SK-MEL-5 (cell line): ENCODE measurements at places on chromosomes 13 and 19.

DNA sequence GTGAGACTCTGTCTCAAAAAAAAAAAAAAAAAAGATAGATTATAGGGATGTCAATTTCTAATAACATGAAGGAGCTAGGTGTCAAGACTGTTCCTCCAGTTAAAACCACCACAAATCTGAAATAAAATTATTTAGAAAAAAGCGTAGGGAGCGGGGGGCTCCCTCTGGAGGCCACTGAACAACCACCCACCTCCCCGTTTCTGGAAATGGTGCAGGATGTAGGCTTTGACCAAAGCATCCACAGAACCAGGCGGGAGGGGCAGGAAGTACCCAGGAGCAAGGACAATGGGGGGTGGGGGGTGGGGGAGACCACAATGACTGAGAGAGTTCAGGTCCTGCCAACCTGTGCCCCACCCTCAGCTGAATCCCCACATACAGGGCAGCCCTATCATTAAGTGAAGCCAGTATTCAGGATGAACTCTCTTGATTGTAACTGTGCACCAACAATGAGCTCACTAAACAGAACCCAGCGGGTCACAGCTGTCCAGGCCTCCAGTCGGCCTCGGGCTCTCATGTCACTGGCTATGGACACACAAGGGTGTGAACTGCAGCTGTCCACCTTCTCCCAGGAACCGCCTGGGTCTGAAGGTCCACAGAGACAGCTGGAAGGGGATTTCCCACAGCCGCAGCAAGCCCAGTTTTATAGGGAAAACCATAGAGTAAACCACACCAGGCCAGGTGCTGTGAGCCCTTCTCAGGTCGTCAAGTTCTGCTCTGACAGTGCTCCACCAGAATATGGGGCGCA, 6.6 kb downstream of the ZSCAN18 start:
- DNase-seq, result no peak

GRCh38 chr19:15576526-15577156, 38.4 kb upstream of the CYP4F8 start:
- no peak for DNase-seq

GRCh38 chr13:19685437-19685836, 52.0 kb downstream of the MPHOSPH8 start:
- no peak for DNase-seq

DNA sequence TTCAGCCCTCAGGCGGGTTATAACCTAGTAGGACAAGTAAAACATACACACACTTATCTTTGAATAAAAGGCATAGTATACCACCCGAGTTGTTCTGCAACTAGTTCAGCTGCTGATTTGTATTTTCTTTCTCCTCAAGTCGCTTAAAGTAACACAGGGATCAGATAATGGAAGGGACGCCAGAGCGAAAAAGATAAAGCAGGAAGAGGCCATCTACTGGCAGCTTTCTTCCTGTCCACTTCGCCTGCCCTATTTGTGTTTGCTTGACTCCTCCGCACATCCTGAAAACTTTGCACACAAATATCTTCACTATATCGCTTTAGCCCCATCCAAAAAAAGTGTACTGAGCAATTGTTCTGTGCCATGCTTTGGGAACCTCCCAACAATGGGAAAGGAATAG, 238.0 kb upstream of the SOX21 start:
- DNase-seq, result no peak

- no peak for DNase-seq
Measured at GRCh38 chr19:16342002-16342715, 17.5 kb downstream of the KLF2 start.

DNA sequence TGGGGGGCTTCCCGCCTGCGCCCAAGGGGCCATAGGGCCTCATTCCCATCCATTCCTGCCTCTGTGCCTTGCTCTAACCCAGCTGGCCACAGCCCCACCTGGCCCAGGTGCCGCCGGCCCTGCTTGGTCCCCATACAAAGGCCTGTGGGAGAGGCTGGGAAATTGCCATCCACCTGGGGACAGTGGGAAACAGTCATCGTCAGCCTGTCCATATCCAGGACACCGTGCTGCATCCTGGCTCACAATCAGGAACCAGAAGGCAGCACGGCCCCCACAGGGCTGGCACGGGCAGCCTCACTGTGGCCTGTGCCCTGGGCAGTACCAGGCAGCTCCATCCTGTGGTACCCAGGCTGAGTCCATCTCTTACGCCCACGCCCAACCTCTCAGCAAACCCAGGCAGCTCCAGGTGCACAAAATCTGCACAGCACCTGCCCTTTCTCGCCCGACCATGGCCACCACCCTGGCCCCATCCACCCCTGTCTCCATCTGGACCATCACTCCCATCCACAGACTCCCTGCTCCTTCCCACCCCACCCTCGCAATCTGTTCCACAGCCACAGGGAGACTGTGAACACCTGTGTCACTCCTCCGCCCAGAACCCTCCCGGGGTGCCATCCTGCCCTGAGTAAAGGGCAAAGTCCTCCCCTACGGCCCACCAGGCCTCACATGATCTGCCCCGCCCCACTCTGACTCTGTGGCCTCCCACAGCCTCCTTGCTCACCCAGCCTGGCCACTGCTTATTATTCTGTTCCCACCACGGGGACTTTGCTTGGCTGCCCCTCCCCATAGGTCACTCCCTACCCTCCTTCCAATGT, 21.1 kb upstream of the FBXO27 start:
- no peak for DNase-seq

DNA sequence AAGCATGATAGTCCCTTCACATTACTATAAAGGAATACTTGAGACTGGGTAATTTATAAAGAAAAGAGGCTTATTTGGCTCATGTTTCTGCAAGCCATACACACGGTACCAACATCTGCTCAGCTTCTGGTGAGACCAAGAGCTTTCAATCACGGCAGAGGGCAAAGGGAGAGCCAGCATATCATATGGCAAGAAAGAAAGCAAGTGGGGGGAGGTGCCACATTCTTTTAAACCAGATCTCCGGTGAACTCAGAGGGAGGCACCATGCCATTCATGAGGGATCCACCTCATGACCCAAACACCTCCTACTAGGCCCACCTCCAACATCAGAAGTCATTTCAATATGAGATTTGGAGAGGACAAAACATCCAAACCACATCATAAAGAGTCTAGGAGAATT, 20.3 kb downstream of the XPO4 start:
- peak; percentile 90 for DNase-seq

DNA sequence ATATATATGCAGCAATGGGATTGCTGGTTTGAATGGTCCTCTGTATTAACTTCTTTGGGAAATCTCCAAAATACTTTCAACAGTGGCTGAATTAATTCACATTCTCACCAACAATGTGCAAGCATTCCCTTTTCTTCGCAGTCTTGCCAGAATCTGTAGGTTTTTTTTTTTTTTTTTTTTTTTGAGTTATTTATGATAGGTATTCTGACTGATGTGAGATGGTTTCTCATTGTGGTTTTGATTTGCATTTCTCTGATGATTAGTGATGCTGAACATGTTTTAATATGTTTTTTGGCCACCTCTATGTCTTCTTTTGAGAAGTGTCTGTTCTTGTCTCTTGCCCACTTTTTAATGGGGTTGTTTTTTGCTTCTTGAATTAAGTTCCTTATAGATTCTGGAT, 2041.5 kb upstream of the PCDH20 start:
- no peak for DNase-seq

DNA sequence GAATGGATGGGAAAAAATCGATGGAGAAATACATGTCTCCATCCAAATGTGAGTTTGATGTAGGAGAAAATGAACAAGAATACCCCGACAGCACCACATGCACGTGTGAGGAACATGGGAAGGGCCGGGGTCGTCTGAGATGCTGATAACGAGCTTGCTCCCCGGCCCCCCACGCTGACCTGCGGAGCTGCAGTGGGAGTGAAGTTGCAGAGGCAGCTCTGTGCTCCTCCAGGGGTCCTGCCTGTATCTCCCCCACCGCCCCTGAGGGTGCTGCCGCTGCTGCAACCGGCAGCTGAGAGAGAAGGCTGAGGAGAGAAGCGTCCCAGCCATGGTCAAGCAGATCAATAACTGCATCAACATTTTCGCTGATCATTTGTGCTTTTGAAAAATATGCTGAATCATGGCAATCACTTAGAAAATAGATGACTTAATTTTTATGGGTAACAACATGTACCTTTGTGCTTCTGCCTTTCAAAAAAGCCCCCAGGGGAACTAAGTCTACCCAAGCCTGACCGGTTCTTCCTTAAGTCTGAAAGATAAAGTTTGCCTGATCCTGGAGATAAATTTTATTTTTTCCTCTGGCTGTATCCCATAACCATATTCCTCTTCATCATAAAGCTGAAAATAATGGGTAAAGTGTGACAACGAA, 18.2 kb upstream of the NAXD start:
- DNase-seq, result no peak

DNA sequence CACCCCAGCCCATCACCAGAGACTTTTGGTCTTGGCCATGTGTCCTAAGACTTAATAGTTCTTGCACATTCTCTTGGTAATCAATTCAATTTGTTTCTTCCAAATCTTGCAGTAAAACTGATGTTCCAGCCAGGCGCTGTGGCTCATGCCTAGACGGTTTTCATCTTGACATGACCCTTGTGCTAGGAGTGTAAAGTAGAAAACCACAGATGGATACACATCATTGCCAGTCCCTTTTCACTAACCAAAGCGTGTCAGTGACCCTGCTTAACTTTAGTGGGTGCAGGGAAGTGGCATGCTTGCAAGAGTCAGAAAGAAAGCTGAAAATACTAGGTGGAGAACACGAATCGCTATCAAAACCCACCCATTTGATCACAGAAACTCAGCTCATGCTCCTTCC, 18.0 kb upstream of the CD70 start:
- DNase-seq, result no peak

DNA sequence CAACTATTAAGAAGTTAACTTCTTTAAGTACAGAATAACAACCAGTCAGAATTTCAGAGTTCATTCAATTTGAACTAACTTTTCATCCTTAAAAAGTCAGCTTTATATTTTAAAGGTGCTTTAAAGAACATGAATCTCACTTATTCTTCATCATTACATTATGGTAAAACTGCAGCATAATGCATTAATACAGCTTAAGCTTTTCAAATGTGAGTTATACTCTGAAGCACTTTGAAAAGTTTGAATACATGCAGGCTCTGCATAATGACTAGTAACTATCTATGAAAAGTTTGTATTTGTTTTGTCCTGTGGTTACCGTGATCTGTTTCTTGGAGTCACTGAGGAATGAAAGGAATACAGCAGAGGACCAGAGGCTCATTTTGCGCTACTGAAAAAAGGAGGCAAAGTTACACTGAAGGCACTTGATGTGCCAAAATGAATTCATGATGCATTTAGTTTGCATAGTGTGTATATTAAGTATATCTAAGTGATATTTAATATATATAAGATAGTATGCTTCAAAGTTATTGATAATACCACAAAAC, 4.1 kb downstream of the PCDH17 start:
- no peak for DNase-seq

DNA sequence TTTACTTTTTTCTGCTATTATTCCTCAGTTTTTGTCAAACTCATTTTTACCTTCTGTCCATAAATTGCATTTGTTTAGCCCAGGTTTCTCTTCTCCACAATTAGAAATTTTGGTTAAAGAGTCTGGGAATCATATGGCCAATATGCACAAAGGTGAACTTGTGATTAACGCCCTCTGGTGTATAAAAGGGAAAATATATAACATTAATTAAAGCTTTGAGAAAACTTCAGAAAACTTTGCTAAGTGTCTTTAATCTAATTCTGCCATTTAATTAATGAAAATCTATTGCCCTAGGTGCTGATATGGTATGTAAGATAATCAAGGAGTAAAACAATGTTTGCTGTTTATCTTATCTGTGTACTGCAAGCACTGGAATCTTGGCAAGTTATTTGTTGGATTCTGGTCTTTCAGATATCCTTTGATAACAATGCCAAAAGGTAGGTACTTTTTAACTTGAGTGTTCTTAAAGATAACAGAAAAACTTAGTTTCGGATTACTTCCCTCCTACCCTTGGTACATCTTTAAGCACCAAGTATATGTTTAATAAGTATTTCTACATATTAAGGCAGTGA, 402.6 kb downstream of the SUCLA2 start:
- peak; percentile 27 for DNase-seq

GRCh38 chr19:48530066-48530720, 18.6 kb upstream of the LMTK3 start:
- DNase-seq, result no peak

DNA sequence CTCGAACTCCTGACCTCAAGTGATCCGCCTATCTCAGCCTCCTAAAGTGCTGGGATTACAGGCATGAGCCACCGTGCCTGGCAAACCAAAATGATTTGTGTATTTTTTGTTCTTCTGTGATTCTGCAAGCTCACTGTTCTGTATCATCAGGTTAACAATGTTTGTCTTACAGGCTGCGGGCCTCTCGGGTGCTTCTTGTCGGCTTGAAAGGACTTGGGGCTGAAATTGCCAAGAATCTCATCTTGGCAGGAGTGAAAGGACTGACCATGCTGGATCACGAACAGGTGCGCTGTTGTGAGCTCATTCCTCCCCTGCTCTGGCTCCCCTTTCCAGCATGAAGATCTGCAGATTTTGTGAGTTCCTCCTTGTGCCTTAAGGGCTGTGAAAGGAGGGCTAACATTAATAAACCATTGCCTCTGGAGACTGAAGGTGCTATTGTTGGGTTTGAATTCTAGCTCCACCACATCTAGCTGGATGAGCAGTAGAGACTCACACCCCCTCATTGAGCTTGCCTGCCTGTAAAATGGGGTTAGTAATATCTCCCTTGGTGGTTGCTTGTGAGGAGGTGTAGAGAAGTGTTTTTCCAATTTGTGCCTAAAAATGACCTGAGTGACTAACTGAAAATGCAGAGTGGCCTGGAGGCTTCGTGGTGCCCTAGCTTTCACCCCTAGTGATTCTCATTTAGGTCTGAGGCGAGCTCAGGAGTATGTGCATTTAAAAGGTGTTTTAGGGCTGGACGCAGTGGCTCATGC, 12.9 kb downstream of the SAE1 start:
- DNase-seq, result no peak

- DNase-seq, result no peak
Measured at GRCh38 chr13:28651810-28652401, 7.0 kb upstream of the POMP start.

GRCh38 chr19:48755084-48755641, at the start of gene FGF21:
TSS of gene FGF21 (plus strand) at chr19:48755524. CDS start at chr19:48756237, 713 bp downstream.
- no peak for DNase-seq

DNA sequence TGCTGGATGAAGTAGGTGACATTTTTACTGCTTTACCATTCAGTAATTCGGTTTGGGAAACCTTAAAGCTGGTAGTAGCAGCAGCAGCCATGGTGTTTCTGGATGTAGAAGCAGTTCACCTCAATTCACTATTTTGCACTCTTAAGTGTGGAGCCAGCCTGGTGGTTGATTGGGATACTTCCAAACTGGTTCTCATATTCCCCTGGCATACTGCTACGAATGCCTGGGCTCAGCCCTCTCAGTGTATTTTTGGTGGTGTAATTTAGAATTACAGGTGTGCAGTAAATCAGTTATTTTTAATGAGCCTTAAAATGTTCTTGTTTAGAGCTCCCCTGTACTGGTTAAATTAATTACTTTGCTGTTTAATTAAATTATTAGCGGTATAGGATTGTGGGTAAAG, 12.4 kb downstream of the HNRNPM start:
- no peak for DNase-seq

DNA sequence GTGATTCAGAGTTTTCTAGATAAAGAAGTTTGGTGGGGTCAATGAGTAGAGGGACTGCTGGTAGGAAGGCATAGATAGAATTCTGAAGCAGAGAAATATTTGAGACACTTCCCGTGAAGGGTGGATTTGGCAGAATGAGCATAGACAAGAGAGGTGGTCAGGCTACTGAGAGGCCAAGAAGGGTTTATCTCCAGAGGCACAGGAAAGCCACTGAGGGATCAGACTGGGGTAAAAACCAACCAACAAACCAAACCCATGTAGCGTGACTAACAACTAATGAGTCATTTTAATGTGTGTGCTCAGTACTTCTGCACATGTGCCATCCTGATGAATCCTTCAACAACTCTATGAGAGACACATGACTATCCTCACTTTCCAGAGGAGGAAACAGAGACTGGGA, 60.0 kb upstream of the SERP2 start:
- no peak for DNase-seq

GRCh38 chr19:17679526-17680229, 8.5 kb downstream of the UNC13A start:
- no peak for DNase-seq
